ENCODE measurements at places on chromosomes 2 and 18.
A peak's percentile ranks its signal among the peaks of the same experiment; 100 is the strongest.

- no peaks in the 10 kb centered on the region for H3K27me3 ChIP-seq
- peaks cover 8% of the 10 kb centered on the region for H3K4me1 ChIP-seq
- H3K27ac ChIP-seq, result no peak overlapping the region
- H3K36me3 ChIP-seq, result peaks cover 55% of the 10 kb centered on the region
- H3K4me3 ChIP-seq, result no peak overlapping the region
Measured at GRCh38 chr2:61328707-61329251, 142.1 kb downstream of the USP34 start.

GRCh38 chr2:190328573-190329147 lies 9.0 kb upstream of the HIBCH start:
- no peak overlapping the region for H3K4me3 ChIP-seq
- H3K27me3 ChIP-seq, result no peaks in the 10 kb centered on the region
- H3K36me3 ChIP-seq, result no peaks in the 10 kb centered on the region
- H3K4me1 ChIP-seq, result no peaks in the 10 kb centered on the region
- no peak overlapping the region for H3K27ac ChIP-seq
- no peak for DNase-seq

- no peak for DNase-seq
- no peak overlapping the region for H3K4me3 ChIP-seq
- H3K27me3 ChIP-seq, result no peaks in the 10 kb centered on the region
- H3K36me3 ChIP-seq, result no peaks in the 10 kb centered on the region
- H3K27ac ChIP-seq, result peak overlapping the region; percentile 67
Measured at GRCh38 chr2:46458763-46459500, 20.4 kb upstream of the TMEM247 start.

- H3K4me3 ChIP-seq, result no peak overlapping the region
- no peaks in the 10 kb centered on the region for H3K4me1 ChIP-seq
- no peak for DNase-seq
- H3K36me3 ChIP-seq, result no peaks in the 10 kb centered on the region
- no peaks in the 10 kb centered on the region for H3K27me3 ChIP-seq
- H3K27ac ChIP-seq, result no peak overlapping the region
Measured at GRCh38 chr2:221561770-221562169, 10.3 kb downstream of the EPHA4 start.

GRCh38 chr2:149860276-149860921 lies 272.8 kb upstream of the MMADHC start:
- H3K27ac ChIP-seq, result no peak overlapping the region
- H3K4me1 ChIP-seq, result no peaks in the 10 kb centered on the region
- H3K36me3 ChIP-seq, result no peaks in the 10 kb centered on the region
- H3K27me3 ChIP-seq, result no peaks in the 10 kb centered on the region

DNA sequence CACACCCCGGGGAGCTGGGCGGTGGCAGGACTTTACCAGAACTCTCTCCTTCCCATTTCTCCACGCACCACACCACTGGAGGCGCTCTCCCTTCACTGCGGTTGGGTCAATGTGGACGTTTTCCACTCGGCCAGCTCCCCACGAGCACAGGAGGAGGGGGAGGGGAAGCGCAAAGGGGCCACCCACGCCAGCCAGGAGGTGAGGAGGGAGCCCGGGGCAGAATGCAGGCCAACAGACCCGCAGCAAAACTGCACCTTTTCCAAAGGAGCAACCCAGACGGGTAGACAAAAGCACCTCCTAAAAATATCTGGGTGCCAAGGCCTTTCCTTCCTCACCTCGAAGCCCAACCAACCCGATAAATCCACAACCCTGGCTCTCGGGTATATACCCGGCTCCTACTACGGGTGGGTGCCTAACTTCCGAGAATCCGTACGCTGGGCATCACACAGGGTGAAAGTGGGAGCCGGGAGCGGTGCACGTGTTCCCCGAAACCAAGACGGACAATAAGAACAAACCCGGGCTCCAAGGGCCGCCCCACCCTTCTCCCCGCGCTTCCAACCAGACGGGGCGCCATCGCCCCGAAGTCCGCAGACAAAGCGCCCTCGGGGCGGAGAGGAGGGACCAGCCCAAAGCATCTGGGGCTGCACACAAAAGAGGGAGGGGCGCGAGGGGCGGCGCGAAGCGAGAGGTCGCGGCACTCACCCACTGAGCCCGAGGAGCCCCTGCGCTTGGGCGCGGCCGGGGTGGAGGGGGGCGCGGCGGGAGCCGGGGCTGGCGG lies 1.0 kb downstream of the RTN4 start:
- H3K4me1 ChIP-seq, result peaks cover 44% of the 10 kb centered on the region
- no peaks in the 10 kb centered on the region for H3K27me3 ChIP-seq
- DNase-seq, result peak; percentile 92
- no peaks in the 10 kb centered on the region for H3K36me3 ChIP-seq
- H3K27ac ChIP-seq, result peak overlapping the region; percentile 100

DNA sequence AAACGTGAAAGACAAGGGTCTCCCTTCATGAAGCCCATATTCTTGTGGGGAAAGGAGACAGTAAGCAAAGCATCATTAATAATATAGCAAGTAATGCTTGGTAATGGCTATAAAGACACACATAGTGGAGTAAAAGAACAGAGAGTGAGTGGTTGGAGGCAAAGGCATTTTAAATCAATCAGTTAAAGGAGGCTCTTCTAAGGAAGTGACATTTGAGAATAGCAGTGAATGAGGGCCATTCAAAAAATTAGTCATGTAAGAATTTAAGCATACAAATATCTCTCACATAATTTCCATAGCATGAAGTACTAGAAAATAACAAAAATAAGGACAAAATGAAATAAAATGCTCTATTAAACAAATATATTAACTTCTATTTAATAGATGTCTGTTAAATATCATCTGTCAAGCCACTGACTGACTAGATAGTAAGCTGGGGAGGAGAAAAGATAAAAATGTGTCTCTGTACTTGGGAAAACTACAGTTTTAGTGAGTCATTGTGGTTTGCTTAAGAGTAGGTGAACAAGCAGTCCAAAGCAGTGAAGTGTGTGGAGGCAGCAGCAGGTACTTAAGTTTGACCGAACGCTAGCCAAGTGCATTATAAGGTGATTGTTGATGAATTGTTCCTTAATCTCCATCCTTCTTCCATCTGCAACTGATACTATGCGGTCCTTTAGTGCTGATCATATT lies 160.1 kb downstream of the PARD3B start:
- no peak overlapping the region for H3K4me3 ChIP-seq
- no peaks in the 10 kb centered on the region for H3K27me3 ChIP-seq
- DNase-seq, result no peak
- H3K4me1 ChIP-seq, result no peaks in the 10 kb centered on the region

DNA sequence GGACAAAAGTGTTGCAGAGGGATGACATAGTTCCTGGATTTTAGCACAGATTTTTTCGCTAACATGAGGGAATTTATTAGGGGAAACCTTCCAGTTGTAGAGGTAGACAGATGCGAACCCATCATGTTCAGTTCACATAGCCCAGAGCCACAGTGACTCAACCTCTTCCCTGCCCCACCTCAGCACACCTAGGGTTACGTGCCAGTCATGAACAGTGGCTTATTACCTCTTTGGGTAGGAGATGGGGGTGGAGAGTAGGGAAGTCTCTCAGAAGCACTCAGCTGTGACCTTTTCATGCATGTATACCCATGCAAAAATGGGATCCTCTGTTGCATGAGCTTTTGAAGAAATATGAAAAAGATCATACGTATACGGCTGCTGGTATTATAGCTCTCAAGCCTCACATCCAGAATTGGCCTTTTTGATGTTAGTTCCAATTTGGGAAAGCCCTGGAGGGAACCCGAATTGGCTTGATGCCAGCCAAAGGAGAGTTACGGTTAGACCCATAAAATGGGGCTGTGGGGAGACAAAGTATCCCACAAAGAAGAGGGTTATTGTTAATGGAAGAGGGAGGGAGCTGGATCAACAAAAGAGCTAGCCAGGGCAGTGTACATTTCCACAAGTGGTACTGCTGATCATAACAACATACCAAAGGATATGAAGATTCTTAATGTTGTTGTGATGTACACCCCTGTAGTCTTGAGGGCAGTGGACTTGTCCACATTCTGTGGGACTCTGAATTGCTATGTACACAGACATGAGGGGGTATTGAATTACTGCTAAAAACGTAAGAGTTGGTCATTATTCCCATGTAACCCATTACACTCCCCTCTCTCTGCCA lies 4.9 kb downstream of the TANC1 start:
- H3K4me3 ChIP-seq, result no peak overlapping the region
- peaks cover 27% of the 10 kb centered on the region for H3K4me1 ChIP-seq
- DNase-seq, result no peak
- no peak overlapping the region for H3K27ac ChIP-seq

DNA sequence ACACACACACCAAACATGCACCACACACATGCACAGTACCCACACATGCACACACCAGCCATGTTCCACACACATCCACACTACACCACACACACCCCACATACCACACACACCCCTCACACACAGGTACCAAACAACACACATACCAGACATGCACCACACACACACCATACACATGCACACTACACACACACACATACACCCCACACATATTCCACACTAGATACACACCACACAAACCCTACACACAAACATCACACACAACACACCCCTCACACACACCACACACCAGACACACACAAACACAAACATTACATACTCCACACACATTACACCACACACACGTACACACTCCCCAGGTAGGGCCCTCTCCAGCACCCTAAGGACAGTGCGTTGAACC lies 51.2 kb downstream of the TRABD2A start:
- no peaks in the 10 kb centered on the region for H3K36me3 ChIP-seq
- no peak overlapping the region for H3K4me3 ChIP-seq
- H3K27me3 ChIP-seq, result no peaks in the 10 kb centered on the region

DNA sequence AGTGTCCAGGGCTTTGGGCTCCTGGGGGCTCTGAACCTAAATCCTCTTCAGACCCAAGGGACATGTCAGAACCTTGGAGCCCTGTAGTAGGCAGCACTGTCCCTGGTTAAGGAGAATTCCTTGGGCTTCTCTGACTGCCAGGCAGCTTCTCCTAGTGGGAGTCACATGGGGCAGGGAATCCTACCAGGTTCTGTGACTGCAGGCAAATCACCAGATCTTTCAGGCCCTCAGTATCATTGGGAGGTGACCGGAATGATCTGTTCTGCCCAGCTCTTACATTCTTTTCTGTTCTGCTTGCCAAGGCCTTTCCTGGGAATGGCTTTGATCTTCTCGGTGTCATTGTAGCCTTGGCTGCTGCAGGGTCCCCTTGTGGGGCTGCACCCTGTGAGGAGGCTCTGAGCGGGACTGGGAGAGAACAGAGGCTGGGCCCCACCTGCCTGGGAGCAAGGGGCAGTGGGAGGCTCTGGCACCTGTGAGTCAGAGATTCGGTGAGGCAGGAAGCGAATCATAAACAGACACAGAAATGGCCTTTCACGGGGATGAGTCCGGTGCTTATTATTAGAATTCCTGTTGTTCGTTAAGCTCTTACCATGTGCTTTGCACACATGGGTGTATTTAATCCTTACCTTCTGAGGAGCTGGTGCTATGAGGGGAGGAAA lies 14.1 kb downstream of the CEP68 start:
- no peak for DNase-seq
- no peak overlapping the region for H3K4me3 ChIP-seq
- H3K4me1 ChIP-seq, result peaks cover 32% of the 10 kb centered on the region
- H3K36me3 ChIP-seq, result peaks cover 20% of the 10 kb centered on the region
- H3K27me3 ChIP-seq, result no peaks in the 10 kb centered on the region

- no peak overlapping the region for H3K27ac ChIP-seq
- no peaks in the 10 kb centered on the region for H3K27me3 ChIP-seq
- no peaks in the 10 kb centered on the region for H3K36me3 ChIP-seq
- no peak overlapping the region for H3K4me3 ChIP-seq
- DNase-seq, result no peak
Measured at GRCh38 chr18:58726671-58727070, 55.4 kb downstream of the MALT1 start.

- no peaks in the 10 kb centered on the region for H3K27me3 ChIP-seq
- DNase-seq, result no peak
Measured at GRCh38 chr2:44326548-44327264, 34.6 kb downstream of the PREPL start.

DNA sequence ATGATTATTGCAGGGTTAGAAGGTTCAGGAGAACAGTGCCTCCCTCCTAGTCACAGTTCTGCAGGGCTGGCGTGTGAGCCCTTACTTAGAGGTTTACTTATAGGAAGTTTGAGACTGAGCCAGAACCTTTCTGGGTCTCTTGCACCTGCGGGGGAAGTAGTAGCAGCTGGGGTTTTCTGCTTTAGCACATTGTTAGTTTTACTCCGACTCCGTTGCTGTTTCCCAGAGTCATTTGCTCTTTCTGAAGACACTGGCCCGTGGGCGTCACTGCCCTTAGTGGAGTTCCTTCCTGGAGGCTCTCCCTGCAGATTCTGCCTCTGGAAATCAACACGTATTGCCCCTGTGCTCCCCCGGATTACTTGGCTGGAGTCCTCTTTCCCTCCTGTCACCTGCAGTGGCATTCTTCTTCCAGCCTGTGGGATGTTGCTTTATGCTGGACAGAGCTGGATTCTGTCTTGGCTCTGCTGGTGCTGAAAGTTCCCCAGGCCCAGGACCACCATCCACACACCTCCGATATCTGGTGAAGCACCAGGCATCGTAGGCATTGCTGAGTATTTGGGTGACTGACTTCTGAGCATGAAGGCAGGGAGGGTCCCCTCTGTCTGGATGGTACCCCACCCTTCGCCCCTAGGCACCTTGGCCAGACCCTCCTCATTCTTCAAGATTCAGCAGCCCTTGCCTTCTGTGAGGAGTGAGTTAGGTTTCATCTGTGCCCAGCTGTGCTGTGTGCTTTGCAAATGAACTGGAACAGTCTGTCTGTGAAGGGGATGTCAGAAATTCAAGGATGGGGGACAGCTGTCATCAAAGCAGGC lies 51.7 kb downstream of the AGAP1 start:
- DNase-seq, result no peak
- no peak overlapping the region for H3K4me3 ChIP-seq
- H3K4me1 ChIP-seq, result peaks cover 13% of the 10 kb centered on the region
- H3K36me3 ChIP-seq, result no peaks in the 10 kb centered on the region
- H3K27ac ChIP-seq, result no peak overlapping the region

- H3K27me3 ChIP-seq, result no peaks in the 10 kb centered on the region
Measured at GRCh38 chr2:189487283-189488007, 46.2 kb downstream of the WDR75 start.

DNA sequence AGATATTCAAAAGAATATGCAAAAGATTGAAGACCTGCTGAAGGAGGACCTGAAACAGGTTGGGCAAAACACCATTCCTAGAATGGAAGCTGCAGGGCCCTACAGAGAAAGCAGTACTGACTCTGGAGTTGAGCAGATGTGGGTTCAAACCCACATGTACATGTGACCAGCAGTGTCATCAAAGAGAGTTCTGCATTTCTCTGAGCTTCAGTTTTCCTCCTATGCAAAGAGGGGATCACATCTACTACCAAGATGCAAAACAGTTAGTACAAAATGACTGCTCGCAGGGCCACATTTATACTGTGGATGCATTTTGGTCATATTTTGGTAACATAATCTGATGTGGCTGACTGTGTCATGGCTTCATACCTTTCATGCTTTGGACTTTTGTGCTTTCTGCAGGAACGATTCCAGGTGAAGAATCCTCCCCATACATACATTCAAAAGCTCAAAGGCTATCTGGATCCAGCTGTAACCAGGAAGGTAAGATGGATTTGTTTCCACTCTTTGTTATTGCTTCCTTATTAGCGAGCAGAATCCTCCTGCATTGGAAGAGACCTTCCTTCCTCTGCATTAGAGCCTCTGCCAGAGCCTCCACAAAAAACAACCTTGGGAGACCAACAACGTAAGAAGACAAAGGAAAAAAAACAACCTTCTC lies 174.8 kb downstream of the PRPF40A start:
- H3K27me3 ChIP-seq, result no peaks in the 10 kb centered on the region
- no peaks in the 10 kb centered on the region for H3K36me3 ChIP-seq
- peak overlapping the region; percentile 54 for H3K27ac ChIP-seq
- H3K4me3 ChIP-seq, result no peak overlapping the region

GRCh38 chr2:174246944-174247381 lies 1.4 kb downstream of the OLA1 start:
- H3K27me3 ChIP-seq, result no peaks in the 10 kb centered on the region
- H3K4me1 ChIP-seq, result peaks cover 15% of the 10 kb centered on the region
- H3K36me3 ChIP-seq, result no peaks in the 10 kb centered on the region
- H3K4me3 ChIP-seq, result no peak overlapping the region

Data from upper lobe of left lung (tissue), 6 donors.